ENCODE measurements at places on chromosomes 2 and 18.

DNA sequence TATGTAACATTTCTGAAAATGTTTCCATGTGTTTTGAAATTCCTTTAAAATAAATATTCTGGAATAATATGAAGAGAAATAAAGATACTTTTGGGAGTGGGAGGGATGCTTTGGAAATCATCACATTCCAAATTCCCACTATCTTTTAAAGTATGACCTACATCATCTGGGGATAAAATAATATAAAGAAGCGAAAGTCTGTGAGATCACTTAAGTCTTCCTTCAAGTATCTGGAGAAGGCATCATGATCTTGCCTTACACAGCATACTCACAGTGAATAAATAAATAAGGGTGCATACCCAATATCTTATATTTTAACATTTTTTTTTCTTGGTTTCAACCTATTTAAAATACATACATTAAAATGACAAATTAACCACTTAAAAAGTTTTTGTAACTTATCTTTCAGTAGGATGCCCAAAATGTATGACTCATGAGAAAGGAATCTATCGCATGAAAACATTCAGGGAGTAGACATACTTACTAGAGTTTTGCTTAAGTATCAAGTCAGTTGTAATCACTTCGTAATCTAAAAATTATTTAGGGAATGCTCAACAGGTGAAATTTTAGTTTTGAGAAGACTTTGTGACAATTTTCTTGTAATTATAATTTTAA is 248.3 kb upstream of the COL3A1 start:
- no peak for DNase-seq

DNA sequence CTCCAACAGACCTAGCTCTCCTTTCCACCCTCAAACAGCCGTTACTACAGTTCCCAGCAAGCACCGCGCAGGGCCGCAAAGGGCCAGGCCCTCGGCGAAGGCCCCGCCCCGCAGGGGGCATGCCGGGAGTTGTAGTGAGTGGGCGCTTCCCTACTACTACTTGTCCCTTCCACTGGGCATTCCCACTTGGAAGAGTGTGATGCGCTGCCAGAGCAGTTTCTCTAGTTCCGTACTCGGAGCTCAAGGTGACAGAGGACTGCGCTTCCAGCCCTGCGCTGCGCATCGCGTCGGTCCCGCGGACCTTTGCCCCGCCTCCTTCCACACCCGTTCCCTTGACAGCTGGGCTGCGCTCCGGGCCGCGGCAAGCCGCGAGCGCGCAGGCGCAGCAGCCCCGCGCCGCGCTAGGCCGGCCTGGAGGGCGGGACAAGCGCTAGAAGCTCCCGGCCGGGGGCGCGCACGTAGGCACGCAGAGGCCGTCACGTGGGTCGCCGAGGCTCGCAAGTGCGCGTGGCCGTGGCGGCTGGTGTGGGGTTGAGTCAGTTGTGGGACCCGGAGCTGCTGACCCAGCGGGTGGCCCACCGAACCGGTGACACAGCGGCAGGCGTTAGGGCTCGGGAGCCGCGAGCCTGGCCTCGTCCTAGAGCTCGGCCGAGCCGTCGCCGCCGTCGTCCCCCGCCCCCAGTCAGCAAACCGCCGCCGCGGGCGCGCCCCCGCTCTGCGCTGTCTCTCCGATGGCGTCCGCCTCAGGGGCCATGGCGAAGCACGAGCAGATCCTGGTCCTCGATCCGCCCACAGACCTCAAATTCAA is at the start of gene VAPA:
Gene VAPA, plus strand, starts transcription at position 491 of the 808 bp plus-strand sequence. Its CDS starts 241 bp downstream, at position 732.
- DNase-seq, result peak; percentile 85

GRCh38 chr2:233451950-233452349 is 97.7 kb downstream of the DGKD start:
- no peak for DNase-seq

DNA sequence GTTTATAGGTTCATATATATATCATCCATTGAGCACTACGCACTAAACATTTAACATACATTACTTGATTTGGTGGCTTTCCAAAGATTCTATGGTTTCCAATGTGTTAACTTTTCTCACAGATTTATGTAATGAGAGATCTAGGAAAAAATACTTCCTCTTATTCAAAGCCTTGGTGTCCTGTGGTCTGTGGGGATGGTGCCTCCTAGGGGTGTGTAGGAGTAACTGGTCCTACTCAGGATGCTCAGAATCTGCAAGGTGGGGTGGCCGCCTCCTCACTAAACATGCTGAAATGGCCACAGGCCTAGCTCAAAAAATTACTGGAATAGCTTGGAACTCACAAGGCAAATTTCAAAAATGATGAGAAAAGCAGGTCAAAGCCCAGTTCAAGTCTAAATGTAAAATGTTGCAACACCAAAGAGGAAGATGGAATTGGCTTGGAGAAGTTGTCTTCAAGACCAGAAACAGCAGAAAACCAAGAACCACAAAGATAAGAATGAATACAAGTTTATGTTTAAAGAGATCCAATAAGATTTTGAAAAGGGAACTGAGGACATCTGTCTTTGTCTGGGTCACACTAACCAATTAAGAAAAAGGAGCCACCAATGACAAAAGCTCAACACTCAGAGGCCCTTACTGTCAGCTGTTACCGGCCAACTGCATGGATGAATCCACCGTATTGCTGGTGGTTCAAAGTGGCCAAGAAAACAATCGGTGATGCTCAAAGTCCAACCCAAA is 11.5 kb downstream of the GPR55 start:
- no peak for DNase-seq

DNA sequence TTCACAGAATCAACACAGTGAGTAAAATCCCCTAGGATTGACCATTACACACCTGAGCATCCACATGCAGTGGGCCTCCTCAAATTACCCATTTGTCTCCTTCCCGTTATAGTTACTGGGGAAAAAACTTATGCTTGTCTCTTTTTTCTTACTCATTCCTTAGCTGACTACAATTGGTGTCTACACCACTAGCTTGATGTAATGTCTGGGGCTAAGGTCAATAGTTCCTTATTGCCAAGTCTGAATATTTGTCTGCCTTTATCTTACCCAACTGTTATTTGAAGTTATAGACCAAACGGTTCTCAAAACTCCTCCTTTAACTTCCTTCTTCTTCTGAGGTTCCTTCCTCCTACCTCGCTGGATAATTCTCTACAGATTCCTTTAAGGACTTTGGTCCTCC is 41.9 kb upstream of the TMEM17 start:
- DNase-seq, result no peak

- DNase-seq, result no peak
Observed at GRCh38 chr2:200640901-200641300, 55.1 kb downstream of the AOX1 start.

DNA sequence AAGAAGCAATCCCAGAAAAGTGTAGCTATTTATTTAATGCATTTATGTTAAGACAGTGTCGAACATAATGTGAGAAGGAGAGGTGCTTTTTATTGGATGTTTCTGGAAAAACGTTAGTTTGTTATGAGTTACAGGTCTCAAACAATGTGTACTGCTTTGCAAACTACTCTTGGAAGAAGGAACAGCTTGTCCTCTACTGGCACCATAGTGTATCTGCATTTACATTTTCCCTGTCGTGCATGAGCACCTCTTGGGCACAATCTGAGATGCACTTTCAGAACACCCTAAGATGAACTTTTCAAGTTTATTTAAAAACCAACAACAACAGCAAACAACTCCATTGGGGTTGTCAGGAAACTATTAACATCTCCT is 22.8 kb downstream of the CCNYL1 start:
- DNase-seq, result no peak

Data from activated T-helper 1 cell treated with anti-CD3 and anti-CD28 coated beads, Interleukin-2, amount 50 U/mL, for 16 hours (primary cell).